ENCODE measurements at places on chromosomes 11 and 22.

GRCh38 chr22:44438481-44439131, 59.4 kb downstream of the RTL6 start:
- no peak for DNase-seq

DNA sequence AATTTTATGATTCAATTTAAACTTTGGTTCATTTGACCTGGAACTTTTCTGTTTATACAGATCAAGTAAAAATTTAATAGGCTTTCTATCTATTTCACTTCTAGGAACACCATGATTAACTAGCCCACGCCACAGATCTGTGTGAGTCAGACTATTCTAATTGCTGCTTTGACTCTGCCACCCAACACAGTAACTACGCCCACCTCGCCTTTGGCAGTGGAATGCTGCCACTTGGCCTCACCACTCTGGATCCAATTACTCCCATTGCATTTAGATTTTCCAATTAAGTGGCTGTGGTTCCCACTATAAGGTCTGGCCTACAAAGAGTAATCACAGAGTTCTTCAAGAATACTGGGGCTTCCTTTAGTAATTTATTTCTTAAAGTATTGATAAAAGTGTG, 46.6 kb upstream of the LIN7C start:
- DNase-seq: no peak

GRCh38 chr11:35326266-35326879, 93.0 kb downstream of the SLC1A2 start:
- DNase-seq: no peak

- no peak for DNase-seq
These were observed 8.0 kb downstream of the SELENOM start for GRCh38 chr22:31099386-31099785.

GRCh38 chr11:73271936-73272679, at the start of gene P2RY6:
TSS of gene P2RY6 (plus strand) at chr11:73272338. CDS start at chr11:73296519, 24,181 bp downstream.
- no peak for DNase-seq

DNA sequence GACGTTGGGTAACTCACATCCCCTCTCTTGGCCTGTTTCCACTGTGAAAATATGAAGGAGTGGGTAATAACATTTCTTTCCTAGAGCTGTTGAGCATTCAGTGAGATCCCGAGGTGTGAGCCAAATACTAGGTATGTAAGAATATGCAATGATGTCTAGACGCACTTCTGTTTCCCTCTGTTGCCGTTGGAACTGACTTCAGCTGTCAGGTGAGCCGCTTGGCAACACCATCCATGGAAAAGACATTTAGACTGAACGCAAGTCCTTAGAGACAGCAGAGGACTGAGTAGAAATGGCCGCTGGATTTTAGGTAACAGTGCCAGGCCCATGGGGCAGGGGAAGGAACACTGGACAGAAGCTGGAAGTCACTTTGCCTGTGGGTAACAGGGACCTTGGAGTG, 29.5 kb upstream of the SHANK2 start:
- no peak for DNase-seq

DNA sequence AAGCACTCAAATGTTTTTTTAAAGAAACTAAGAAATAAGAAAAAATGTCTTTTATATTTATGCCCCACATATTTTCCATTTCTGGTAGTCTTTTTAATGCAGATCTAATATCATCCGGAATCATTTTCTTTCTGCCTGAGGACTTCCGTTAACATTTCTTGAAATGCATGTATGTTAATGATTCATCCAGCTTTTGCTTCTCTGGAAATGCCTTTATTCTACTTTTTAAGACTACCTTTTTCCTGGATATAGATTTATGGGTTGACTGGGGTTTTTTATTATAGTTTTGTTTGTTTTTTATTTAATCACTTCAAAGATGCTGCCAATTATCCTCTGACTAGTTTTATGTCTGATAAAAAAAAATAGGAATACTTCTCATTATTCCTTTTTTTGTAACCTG, 57.1 kb upstream of the LDLRAD3 start:
- no peak for DNase-seq

DNA sequence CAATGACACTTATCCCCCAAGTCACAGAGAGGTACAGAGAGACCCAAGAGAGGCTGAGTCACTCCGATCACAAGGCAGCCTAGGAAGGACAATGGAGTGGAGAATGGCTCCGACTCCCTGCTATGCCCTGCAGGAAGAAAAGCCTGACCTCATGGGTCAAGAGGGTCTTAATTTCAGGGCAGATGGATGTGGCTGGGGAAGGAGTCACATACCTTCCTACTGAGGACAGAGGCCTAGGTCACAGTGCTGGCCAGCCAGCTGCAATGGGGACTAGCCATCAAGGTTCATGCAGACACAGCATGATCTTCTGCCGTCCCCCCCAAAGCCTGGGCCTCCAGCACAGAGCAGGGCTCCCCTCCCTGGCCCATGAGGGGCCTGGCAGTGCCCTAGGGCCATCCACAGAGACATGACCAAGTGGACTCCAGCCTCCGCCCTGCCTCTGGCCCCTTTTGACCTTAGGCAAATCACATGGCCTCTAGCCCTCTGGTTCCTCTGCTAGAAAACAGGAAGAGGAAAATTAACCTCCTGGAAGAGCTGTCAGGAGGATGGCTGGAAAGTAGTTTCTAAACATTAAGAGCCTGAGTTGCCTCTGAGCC, 1.8 kb downstream of the ARRB1 start:
- DNase-seq: no peak

GRCh38 chr11:111097191-111097590, 148.3 kb upstream of the POU2AF2 start:
- DNase-seq: no peak

GRCh38 chr22:46783721-46784120, 21.3 kb downstream of the TBC1D22A start:
- no peak for DNase-seq

DNA sequence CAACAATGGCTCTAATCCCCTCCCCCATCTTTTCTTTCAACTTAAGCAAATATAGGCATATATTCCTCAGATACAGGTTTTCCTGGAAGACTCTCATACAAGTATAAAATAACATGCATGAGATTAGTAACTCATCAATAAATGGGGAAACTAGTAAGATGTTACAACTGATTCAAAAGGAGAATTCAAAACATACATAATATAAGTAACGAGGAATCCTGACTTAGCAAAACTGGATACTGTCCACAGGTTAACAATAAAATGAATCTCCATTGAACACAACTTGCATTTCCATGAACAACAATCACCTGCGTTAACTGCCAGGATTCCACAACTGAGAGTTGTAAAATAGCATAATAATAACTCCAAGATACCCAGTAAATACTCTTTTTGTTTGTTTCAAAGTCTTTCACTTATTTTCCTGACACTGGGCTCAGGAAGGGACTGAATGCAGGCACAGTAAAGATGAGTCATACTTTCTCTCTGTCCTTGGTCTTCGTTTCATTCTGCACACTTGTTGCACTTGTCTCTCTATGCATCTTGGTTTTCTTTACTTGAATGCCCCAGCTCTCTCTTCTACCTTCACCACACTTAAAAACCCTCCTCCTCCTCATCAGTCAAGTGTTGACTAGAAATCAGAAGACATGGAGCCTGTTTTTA, 8.1 kb downstream of the APIP start:
- no peak for DNase-seq

DNA sequence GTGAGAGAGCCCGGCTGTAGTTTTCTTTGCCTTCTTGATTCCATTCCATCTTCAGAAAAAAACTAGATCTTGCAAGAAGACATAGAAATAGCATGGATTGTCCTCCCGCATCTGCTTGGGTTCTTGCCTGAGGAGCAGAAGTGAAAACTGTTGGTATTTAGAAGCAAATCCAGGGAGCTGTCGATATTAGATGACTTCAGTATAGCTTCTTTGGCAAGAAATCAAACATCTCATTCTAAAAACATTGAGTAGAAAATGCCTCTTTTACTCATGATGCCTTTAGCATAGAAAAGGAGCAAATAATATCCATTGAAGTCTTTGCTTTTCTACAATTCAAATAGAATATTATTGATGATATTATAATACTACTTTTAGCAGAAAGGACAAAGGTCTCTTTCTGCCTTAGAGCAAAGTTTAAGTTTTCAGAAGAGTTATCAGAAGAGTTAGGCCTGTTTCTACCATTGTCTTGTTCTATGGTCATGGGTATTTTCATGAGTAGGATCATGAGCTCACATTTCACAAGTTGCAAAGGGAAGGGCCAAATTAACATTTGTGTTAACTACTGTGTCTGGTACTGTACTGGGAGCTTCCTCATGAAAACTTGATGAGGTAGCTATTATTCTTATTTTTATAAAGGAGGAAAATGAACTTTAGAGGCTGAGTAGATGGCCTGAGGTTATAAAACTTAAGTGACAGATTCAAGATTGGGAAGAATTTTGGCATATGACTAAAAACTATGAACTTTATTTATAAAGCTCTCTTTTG, 49.7 kb downstream of the EXT2 start:
- no peak for DNase-seq

DNA sequence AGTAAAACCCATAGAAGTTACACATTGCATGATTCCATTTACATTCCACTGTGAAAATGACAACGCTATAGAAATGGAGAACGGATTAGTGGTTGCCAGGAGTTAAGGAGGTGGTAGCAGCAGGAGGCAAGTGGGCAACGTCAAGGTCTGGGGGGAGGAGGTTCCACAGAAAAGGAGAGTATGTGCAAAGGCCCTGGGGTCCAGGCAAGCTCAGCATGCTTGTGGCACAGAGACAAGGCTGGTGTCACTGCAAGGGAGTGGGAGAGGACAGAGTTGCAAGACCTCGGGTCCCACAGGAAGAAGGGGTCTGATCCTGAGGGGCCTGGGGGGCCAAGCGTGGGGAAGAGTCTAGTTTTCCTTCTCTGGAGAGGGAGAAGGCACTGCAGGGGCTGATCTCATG, 240.8 kb downstream of the MN1 start:
- DNase-seq: no peak

DNA sequence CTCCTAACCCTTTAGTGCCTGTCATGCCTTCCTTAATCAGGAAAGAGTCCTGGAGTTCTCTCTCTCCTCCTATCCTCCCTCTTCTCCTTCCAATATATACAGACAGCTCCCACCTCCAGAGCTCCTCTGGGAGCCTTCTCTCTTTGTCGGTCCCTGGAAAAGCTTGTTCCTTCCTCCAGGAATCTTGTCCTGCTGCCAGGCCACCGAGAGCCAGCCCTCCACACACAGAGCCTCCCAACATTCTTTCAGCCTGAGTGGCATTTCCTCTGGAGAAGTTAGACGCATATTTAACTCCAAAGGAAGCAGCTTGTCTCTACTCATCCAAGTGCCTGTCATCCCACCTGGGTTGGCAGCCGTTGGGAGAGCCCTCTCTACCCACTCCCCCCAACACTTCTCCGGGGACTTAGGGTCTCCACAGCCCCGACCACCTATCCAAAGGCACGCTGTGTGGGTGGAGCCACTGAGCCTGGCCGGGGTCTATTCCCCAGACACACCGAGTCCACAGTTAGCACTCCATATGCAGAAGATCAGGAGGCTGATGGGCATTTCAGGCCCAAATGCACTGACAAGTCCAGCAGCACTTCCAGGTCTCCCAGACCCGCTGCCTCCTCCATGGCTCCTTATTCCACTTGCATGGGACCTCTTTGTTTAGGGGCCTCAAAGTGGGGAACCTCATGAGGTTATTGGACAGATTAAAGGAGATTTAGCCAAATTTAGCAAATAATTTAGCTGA, 31.1 kb downstream of the DKK3 start:
- DNase-seq: no peak

- DNase-seq: no peak
These were observed 11.2 kb upstream of the IL18BP start for GRCh38 chr11:71987521-71987920.

DNA sequence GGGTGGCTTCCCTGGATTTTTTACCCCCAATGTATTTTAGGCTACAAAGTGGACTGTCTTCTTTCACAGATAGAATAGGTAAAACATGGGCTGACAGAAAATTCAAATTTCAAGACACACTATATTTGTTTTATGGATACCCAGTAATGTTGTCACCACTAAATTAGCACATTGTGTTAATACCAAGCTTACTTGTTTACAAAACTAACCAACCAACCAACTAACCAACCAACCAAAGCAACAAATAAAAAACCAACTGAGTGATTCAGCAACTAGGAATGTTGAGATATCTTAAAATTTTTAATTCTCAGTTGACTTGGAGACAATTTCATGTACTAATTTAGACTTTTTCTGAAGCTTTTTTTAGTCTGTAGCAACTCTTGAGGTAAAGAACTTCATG, 69.3 kb upstream of the CTSC start:
- no peak for DNase-seq

DNA sequence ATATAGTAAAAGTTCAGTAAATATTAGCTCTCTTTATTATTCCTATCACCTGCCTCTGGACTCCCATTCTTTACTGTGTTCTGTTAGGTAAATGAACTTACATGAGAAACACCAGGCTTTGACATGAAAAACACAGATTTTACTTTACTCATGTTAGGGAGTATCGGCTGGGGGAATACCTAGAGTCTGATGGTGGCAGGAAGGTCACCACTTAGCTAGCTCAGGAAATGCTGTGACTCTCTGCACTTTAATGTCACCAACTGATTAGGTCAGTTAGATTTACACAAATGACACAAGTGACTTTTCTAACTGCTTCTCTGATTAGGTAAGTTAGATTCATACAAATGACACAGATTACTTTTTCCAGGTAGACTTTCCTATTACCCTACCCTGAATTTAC, 225.1 kb downstream of the SWAP70 start:
- no peak for DNase-seq

GRCh38 chr11:224424-224823, 11.7 kb downstream of the SIRT3 start:
- no peak for DNase-seq

- DNase-seq: no peak
These were observed 14.0 kb upstream of the ARHGAP42 start for GRCh38 chr11:100673063-100673462.

- DNase-seq: no peak
These were observed 46.5 kb downstream of the PDE2A start for GRCh38 chr11:72627594-72628281.

- no peak for DNase-seq
These were observed 251.7 kb upstream of the B3GAT1 start for GRCh38 chr11:134663506-134664313.

DNA sequence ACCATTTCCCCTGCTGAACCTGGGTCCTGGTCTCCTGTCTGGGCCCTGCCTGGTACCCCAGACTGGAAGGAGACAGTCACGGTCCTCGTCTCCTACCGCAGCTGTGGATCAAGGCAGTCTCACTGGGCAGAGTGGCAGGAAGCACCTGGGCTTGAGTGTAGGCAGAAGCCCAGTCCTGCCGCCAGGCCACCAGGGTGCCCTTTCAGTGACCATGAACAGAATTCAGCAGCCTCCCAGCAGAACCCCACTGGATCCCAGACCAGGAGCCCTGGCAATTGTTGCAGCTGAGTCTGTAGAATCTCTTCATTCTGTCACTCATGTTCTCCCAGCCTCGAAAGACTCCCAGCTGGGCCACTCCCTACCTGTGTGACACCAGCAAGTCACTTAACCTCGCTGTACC, 25.5 kb upstream of the CREB3L1 start:
- no peak for DNase-seq
